ENCODE measurements at places on chromosomes 6 and 20.

DNA sequence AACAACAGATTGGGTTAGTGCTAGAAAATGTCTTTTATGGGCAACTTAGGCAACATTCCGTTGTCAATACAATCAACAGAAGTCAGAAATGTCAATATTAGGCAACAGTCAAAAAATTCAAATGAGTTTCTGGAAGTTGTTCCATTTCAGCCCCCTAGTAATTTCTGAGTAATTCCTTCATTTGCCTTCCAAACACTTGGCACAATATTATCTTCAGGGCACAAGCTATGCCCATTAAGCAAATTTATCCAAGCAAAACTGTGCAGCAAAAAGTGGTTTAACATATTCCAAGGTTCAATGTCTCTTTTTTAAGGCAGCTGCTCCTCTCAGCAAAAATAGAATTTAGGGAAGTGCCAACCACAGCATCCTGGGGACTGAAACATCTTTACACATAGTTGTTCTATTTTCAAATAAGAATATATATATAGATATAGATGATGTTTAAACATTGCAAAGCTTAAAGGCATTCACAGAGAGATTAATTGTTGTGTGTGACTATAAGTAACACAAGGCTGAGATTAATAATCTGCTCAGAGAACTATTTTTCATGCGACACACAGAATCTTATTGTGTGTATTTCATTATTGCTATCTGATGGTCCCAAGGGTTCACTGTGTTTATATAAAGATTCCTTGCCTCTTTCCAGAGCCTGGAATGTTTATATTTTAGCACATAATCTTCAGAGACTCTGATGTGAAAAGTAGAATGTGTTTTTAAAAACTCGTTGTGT, 75.2 kb upstream of the ADTRP start:
- no peak for DNase-seq

DNA sequence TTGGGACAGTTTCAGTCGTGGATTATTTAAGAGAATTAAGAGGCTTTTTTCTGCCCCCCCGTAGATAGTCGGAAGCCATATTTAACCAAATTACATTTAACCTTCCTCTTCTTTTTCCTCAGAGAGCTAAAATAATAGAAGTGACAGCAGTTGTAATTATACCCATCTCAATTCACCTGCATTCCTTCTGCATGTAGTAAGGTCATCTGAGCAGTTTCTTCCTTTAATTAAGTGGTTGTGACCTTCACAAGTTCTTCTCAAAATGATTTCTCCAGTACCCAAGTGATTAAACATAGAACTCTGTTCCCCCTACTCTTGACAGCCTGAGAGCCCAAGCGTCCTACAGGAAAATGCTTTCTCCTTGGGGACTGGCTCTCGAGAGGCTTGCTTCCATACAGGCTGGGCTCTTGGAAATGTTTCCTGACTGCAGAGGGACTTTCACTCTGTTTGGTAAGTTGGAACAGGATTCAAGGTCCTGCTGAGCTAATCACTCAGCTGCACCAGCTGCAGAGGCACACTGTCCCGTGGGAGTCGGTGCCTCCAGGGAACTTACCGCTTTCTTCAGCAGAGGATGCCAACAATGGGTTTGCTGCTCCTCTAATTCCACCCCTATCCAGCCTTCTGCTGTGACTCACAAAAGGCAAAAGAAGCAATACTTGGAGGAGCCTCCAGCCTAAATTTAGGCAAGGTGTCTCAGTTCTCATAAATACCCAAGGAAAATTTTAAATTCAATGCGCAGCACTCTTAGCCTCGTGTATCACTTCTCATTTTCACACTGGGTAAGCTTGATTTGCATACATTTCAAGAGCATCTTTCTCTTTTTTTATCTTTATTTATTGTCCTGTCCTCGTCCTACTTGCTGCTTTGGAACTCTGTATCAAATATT, 414.9 kb downstream of the KIF16B start:
- DNase-seq, result no peak

DNA sequence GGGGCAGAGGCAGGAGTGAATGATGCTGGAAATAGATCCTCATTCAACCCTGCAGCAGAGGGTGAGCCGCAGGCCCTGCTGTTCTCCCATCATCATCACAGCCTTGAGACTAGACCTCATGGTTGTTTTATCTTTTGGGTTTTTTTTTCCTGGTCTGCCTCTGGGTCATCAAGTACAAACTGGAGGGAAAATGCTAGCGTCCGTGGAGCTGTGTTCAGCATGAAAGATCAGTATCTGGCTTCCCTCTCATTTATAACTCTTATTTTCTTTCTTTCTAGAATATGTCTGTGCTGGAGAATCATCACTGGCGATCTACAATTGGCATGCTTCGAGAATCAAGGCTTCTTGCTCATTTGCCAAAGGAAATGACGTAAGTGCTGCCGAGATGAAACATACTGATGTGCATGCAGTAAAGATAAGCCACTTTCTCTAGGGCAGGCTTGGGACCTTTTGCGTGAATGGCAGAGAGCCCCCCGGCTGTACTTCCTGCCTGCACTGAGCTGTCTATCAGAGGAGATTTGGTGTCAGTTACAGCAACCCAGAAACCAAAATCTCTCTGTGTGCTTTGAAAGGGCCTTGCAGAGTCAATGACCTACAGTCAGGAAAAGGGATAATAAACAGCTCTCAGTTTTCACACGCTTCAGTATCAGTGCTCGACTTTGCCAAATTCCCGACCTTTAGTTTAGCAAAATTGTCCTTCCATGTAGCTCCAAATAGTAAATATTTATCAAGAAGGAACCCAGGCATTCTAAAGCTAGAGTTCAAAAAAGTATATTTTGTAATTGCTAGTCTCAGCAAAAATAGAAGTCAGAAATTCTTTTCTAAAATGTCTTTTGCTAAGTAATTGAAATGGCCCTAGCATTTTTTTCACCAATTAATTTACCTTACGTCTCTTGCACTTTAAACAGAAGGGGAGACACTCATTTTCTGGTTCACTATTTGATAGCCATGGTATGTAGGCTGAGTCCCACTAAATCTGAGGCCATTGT, 76.3 kb downstream of the MTFR2 start:
- no peak for DNase-seq

DNA sequence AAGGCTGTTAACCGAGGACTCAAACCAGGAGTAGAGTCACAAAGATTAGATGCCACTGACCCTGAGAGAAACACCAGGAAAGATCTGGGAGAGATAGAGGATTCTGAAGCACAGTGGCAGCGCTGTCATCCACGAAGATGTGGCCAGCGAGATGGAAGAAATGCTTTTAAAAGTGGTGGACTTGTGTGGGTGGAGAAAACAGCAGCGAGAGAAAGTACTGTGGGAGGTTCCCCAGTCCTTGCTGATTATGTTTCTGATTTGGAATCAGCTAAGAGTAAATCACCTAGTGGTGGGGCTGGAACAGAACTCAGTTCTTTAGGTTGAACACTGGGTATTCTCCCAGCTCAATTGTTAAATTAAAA, 435 bp upstream of the ZNF322 start:
- DNase-seq, result no peak

GRCh38 chr6:40755046-40755681, 168.0 kb upstream of the LRFN2 start:
- DNase-seq, result no peak

- no peak for DNase-seq
These were observed 1.4 kb downstream of the OTOR start for GRCh38 chr20:16749573-16749972.

DNA sequence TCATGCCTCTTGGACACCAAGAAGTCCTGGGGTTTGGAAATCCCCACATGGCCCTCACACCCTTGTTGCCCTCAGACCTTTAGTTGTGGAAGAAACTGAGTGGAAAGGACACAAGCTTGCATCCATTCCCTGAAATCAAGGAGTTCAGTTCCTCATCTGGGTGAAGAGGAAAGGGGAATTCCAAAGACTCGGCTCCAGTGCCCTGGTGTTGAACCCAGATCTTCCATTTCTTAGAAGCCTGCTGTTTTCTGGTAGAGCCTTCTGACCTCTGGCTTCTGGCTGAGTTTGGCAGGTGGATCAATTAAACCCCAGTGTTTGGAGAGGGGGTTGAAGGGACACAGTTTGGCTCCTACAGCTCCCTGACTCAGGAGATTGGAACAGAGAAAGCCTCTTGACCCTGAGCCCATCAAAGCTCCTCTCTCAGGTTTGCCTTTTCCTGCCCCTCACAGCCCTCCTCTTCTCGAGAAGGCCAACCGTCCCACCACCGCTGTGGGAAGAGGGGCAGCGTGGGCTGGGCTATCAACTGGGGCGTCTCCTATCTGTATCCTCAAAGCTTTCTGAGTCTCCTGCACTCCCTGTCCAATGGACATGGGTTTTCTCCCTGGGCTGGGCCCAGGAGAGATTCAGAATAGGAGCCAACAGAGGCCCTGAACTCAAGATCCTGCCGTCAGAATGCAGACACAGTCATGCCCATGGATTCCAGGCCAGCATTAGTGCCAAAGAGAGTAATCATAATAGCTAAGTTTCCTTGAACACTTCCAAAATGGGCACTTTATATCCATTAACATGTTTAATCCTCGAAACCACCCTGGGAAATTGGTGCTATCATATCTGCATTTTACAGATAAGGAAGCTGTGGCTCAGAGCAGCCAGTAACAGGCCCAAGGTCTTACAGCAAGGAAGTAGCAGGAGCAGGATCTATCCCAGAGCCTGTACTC, 146.2 kb downstream of the VEGFA start:
- DNase-seq, result no peak

DNA sequence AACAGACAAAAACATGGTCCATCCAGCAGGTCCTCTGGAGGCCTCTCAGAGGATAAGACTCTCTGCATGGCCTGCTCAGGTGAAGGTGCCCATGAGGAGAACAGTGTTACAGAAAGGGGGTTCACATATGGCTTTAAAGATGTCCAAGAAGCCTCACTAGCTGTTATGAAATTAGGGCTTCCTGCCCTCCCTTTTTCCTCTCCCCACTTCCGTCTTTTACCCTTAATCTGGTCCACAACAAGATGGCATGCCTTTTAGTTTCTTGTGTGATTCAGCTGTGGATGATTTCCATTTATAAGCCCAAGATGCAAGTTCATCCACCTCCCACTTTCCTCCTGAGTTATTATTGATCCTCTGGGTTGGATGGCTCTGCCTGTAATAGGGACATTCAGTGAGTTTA, 14.0 kb downstream of the GCNT2 start:
- DNase-seq, result no peak

GRCh38 chr6:21022343-21023107, 488.3 kb downstream of the CDKAL1 start:
- no peak for DNase-seq

GRCh38 chr6:157443066-157443800, 62.2 kb downstream of the ZDHHC14 start:
- no peak for DNase-seq

DNA sequence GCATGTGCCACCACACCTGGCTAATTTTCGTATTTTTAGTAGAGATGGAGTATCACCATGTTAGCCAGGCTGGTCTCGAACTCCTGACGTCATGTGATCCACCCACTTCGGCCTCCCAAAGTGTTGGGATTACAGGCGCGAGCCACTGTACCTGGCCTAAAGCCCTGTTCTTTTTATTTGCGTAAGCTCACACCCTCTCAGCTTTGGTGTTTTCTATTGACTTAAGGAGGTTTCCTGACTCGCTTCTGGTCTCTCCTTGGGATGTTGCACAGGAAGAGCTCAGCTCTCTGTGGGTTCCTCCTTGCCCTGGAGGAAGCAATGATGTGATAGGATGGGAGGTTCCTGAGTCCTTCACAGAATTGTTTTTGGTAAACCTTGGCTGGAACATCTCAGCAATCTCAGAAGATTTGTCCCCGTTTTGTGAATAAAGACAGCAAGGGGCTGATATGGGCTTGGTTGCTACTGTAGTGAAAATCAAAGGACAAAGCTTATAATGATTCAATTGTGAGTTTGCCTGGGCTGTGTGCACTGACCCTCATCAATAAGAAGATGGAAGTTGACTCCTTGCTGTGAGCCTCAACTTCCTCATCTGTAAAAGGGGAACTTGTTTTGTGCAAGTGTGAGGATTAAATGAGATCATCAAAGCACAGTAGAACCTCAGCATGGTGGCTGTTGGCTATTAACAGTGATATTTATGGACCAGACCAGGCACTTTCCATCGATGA, 27.0 kb downstream of the TOX2 start:
- DNase-seq, result no peak

GRCh38 chr20:39835130-39835842, 853.8 kb downstream of the MAFB start:
- no peak for DNase-seq

DNA sequence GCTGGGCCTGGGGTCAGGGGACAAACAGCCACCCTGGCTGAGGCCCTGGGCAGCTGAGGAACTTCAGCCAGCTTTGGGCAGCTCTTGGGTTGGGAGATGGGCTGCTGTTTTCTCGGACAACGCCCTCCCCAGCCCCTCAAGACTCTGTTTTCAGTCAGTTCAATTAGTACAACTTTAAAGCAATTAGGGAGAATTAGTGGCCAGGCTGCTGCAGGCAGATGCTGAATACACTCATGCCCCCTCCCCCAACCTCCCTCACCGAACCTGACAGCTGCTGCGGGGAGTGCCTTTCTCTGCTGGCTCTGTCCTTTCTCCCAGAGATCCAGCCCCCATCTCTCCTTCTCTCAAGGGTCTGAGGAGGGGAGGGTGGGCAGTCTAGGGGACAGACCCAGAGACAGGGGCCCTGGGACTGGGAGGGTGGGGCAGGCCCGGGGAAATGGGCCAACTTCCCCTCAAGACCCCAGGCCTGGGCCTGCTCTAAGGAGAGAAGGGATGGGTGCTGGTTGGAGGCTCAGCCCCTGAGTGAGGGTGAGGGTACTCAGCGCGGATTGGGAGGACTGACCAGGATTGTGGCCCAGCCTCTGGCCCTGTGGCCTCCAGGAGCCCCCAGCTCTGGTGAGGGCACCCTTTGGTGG, 17.8 kb upstream of the MYT1 start:
- no peak for DNase-seq

DNA sequence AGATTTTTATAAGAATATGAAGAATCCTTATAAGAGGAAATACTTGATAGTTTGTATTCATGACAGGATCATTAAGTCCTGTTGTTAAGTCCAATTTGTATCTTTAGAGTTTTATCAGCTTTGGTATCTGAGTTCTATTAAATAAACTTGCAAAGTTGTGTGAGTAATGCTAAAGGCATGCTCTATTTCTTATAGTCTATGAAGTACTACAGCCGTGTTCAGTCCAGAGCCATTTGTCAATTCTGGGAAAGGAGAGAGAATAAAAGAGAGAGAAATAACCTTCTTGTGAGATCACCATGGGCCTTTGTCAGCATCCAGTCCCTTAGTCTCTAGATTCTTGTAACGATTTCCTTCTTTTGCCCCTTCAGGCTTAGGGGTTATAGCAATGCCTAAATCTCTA, 181.2 kb upstream of the POU3F2 start:
- no peak for DNase-seq

DNA sequence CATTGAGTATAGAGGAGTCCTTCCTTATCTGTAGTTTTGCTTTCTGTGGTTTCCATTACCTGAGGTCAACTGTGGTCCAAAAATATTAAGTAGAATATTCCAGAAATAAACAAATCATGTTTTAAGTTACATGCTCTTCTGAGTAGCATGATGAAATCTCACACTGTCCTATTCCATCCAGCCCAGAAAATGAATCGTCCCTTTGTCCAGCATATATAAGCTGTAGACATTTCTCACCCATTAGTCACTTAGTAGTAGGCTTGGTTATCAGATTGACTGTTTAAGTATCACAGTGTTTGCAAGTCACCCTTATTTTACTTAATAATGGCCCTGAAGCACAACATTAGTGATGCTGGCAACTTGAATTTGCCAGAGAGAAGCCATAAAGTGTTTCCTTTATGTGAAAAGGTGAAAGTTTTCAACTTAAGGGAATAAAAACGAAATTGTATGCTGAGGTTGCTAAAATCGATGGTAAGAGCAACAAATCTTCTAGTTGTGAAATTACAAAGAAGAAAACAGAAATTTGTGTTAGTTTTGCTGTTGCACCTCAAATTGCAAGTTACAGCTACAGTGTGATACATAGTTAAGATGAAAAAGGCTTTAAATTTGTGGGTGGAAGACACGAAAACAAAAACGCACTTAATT, 198.6 kb upstream of the SIM1 start:
- no peak for DNase-seq

GRCh38 chr6:135686784-135687301, 164.7 kb upstream of the PDE7B start:
- DNase-seq, result no peak

Measured in GOT3 (cell line).